ENCODE measurements at places on chromosomes 2 and 18.

- DNase-seq = no peak
Observed at GRCh38 chr2:137952586-137953129, 11.6 kb upstream of the HNMT start.

GRCh38 chr2:163859951-163860350 is 124.1 kb upstream of the FIGN start:
- DNase-seq = no peak

DNA sequence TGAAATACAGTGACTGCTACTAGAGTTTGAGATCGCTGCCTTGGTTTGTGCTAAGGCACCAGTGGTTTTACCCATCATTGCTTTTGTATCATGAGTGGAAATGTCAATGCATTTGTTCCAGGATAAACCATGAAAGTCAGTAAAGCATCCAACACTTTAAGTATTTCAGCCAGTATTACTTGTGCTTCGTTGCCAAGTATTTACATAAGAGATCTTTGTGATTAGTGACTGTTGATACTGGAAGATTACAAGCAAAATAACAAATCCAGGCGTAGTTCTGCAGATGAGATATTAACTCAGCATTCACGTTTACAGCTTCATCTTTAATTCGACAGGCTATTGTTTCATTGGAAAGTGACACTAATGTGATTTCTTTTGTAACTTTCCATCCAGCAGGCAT is 90.3 kb upstream of the B3GNT7 start:
- DNase-seq = no peak

- no peak for DNase-seq
Observed at GRCh38 chr2:47070155-47070919, 84.8 kb downstream of the STPG4 start.

- no peak for DNase-seq
Observed at GRCh38 chr2:120601566-120601965, 134.1 kb upstream of the GLI2 start.

GRCh38 chr2:98650998-98651397 is 42.6 kb downstream of the UNC50 start:
- DNase-seq = no peak

GRCh38 chr2:17594533-17595401 is 54.3 kb downstream of the VSNL1 start:
- DNase-seq = no peak

DNA sequence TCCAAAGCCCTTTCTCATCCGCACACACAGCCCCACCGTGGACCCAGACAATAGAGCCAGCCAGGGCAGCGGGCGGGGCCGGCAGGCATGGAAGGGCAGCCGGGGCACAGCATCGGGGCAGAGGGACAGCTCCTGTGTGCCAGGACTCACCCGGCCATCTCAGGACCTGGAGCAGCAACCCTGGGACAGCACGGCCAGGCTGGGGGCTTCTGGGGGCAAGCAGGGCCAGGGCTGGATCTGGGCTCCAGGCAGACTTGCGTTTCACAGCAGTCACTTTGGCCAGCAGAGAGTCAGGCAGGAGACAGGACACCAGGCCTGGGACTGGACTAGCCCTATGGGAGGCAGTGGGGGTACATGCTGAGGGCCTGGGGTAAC is 15.5 kb downstream of the ANO7 start:
- DNase-seq = no peak

- no peak for DNase-seq
Observed at GRCh38 chr2:74700643-74701372, 46.8 kb downstream of the SEMA4F start.
